ENCODE measurements at places on chromosomes 6 and 20. TPM values are rescaled to one million over a fixed set of nuclear protein-coding genes. Genes with fewer than 3 reads are reported as not detected.

MEI4 gene
- total RNA-seq, result not detected

NHLRC1 gene
- total RNA-seq, result 1.9 TPM

TOX2 gene
- total RNA-seq, result 2.0 TPM

TPX2 gene
- 40.1 TPM for total RNA-seq

TXLNB gene
- total RNA-seq, result 0.23 TPM

All from smooth muscle cell of the coronary artery (primary cell).